Stimulated activated CD8-positive, alpha-beta memory T cell treated with anti-CD3 and anti-CD28 coated beads, Interleukin-15, amount 100 ng/mL, for 24 hours (primary cell): ENCODE measurements at places on chromosomes 3 and 15.

- no peak for DNase-seq
Measured at GRCh38 chr15:80183886-80184285, 31.1 kb downstream of the FAH start.

- DNase-seq, result no peak
Measured at GRCh38 chr3:147838652-147839051, 429.5 kb downstream of the ZIC1 start.

DNA sequence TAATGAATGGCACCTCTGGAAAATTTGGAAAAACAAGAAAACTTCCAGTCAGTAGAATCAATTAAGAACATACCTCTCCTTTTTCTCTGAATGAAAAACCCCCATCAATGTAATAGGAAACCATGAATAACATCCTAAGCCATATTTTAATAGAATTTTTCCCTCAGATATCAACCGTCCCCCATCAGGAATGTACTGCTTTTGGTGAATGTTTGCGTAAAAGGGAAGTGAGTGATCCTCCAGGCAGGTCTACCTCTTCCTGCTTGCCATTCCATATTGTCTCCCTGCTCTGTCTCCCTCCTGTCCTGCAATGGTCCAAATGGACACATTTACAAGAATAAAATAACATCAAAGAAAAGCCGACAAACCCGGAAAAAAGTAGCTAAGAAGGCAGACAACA lies 30.8 kb downstream of the LAMP3 start:
- no peak for DNase-seq

DNA sequence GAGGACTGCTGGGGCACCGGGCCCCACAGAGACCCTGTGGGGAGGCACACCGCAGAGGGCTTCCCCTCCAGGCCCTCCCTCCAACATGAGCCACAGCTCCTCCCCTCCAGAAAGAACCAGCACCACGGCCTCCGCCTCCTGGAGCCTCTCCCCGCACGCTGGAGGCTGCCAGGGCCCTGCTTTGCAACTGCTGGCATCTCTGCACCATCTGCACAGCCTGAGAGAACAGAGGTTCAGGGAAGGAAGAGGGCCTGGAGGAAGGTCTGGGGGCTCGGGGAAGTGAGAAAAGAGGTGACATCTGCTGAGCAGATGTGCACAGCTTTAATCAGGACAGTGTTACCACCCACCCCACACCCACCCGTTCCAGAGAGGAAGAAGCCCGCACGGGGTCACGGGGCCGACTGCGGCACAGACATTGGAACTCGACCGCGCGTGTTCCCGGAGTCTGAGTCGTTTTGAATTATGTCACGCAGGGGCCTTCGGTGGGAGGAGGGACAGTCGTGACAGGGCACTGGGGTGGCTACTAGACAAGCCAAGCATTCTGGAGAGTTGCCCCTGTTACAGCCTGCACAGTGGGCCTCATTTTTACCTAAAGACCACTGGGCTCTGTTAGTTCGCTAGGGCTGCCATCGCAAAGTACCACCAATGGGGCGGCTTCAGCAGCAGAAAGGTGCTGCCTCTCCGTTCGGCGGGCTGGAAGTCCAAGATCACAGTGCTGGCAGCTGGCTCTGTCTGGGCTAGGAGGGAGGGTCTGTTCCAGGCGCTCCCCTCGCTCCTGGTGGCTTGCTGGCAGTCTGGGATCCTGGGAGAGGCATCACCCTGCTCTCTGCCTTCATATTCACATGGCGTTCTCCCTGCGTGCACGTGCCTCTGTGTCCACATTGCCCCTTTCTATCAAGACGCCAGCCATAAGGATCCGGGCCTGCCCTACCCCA lies 194.8 kb downstream of the XXYLT1 start:
- DNase-seq, result no peak

GRCh38 chr3:78645628-78646310 lies 1122.0 kb downstream of the ROBO1 start:
- no peak for DNase-seq

GRCh38 chr3:9255976-9256375 lies 6.5 kb upstream of the SRGAP3 start:
- no peak for DNase-seq

DNA sequence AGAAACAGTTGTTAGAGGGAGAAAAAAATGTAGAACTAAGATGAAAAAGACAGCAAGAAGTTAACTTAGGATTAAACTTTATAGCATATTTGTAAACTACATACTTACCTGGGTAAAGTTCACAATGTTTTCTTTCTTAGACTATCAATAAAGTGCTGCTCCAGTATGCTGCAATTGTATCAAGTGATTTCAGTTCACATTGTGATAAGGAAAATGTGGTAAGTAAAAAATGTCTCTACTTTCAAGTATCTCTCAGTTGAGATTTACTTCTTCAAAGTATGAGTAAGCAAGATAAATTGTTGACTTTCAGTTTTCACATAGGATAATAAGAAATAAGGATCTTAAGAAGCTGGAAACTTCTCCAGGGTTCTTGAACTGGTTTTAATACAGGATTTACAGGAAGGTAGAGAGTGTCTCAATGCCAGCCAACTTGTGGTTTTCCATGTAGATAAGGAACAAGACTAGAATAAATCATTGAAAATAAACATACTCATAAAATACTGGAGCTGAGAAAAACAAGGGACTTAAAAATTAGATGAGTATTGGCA lies 528.8 kb downstream of the UNC13C start:
- no peak for DNase-seq

DNA sequence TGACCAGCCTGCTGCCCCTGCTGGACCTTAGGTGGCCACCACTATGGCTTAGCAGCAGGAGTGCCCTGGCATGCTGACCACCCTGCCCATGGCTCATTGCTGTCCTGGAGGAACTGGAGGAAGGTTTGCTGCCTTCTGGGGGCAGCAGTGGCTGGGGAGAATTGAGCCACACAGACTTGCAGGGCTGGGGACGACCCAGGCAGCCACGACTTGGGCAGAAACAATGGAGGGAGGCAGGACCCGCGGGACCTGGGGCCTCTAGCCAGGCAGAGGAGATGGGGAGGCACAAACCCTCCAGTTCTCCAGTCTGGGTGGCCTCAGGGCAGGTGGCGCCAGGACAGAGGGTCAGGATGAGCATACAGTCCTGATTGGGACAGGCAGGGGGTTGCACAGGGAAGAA lies 32.8 kb downstream of the ADAMTS7 start:
- no peak for DNase-seq

- DNase-seq, result no peak
Measured at GRCh38 chr3:178513546-178514380, 22.5 kb upstream of the KCNMB2 start.

DNA sequence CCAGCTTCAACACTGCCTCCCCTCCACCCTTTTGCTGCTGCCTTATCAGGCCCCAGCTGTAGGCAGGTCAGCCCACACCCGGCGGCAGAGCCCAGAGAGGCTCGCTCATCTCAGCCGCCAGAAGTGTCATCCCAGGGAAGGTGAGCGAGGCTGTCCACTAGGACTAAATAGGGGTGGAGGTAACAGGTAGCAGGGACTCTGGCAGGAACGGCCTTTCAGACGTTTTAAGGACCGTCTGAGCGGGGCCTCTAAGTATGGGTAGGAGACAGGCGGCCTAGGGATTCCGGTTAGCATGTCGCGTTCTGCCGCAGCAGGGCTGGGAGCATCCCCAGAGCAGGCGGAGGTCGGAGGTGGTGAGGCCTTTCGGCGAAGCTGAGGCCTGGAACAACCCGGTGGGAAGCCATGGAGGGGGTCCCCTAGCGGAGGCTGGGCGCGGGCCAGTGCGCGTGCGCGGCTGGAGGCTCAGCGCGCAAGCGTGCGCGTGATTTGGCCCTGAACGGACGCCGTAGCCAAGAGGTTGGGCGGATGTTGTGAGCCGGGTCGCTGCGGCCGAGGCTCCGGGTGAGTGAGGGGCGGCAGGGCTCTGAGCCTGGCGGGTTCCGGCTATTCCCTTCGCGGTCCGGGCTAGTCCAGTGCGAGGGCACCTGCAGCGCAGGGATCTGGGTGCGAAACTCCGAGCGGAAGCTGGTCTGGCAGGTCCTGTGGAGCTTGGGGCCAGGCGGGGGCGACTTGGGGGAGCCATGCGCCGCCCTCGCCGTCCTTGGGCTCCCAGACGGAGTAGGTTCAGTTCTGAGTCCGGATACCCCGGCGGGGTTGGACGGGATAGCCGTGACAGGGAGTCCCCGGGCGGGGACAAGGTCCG lies at the start of the genes MST1 and RNF123:
MST1 (minus strand) TSS at position 429 of the 862 bp plus-strand sequence. CDS start 783 bp downstream, outside the sequence.
RNF123 (plus strand) TSS at position 512 of the 862 bp plus-strand sequence. CDS start 1,609 bp downstream, outside the sequence.
- DNase-seq, result peak; percentile 90

DNA sequence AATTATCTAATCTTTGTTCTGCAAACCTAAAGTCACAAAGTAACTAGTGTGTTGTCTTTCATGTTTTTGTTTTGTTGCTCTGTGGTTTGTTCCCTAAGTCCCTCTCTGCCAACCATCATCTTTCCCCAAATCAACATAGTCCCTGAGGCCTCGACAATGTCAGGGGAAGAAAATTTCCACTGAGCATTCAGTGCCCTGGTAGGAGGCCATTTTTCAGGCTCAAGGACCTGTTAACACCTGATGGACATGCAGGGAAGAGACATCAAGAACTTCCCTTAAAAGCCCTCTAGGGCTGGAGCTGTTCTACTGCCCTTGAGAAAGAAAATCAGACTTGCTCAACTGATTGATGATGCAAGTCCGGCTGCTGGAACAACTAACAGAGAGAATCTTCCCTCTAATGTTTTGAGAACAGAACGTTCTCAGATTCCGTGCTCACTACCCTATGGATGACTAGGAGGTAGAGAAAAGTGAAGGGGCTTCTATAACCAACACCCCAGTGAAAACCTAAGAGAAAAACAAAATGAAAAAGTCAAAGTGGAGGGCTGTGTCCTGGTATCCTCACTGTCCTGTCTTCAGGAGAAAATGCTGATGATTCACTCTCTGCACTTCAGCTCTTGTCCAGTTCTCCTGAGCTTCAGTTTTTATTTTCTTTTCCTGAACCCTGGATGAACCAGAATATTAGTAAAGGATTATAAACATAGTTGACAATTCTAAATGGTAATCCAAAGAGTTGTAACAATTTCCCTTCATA lies 373.1 kb downstream of the FOXP1 start:
- no peak for DNase-seq

DNA sequence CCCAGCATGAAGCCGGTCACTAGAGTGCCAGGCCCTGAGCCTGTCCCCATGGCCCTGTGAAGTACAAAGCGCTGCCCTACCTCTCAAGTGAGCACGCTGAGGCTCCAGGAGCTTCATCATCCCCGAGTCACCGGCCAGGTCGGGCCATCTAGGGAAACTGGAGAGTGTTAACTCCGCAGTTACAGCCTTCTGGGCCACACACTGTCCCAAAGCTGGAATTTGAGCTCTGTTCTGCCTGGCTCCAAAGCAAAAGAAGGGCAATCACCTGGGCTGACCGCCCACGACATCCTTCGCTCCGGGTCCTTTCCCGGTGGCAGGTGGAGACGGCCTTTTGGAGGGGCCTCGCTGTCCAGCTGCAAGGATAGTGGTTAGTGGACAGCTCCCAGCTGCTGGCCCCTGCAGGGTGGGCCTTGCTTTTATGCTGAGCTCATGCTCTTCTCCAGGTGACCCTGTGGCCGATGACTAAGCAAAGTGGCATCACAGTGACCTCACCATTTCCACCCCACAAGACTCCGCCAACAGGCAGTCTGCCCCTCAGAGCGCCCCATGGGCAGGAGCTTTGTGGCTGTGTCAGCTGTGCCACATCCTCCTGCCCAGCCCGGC lies 3.5 kb upstream of the MUC4 start:
- no peak for DNase-seq

- no peak for DNase-seq
Measured at GRCh38 chr3:157063469-157063868, 96.5 kb downstream of the CCNL1 start.

DNA sequence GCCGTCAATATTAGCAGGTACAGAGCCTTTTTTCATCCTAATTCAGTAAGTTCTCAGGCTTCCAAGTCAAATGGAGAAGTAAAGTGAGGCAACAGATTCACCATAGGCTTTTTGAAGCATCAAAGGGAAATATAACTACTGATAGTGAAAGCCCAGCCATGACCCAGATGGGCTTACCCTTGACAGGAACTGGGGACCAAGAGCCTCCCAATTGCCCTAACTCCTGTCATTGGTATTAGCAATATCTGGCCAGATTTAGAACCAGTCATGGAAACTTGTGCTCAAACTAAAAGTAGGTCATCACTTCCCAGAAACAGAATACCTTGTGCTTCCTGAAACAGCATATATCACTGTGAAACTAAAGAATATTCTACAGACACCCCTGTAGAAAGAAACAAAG lies 33.0 kb downstream of the NME9 start:
- no peak for DNase-seq

- DNase-seq, result no peak
Measured at GRCh38 chr15:68322796-68323195, 45.3 kb downstream of the FEM1B start.

GRCh38 chr3:100184948-100185570 lies 70.8 kb upstream of the FILIP1L start:
- DNase-seq, result no peak
